ENCODE measurements at places on chromosomes 13 and 19.
A peak's percentile ranks its signal among the peaks of the same experiment; 100 is the strongest.

GRCh38 chr13:95781016-95781415 is 104.1 kb downstream of the DNAJC3 start:
- DNase-seq = no peak

DNA sequence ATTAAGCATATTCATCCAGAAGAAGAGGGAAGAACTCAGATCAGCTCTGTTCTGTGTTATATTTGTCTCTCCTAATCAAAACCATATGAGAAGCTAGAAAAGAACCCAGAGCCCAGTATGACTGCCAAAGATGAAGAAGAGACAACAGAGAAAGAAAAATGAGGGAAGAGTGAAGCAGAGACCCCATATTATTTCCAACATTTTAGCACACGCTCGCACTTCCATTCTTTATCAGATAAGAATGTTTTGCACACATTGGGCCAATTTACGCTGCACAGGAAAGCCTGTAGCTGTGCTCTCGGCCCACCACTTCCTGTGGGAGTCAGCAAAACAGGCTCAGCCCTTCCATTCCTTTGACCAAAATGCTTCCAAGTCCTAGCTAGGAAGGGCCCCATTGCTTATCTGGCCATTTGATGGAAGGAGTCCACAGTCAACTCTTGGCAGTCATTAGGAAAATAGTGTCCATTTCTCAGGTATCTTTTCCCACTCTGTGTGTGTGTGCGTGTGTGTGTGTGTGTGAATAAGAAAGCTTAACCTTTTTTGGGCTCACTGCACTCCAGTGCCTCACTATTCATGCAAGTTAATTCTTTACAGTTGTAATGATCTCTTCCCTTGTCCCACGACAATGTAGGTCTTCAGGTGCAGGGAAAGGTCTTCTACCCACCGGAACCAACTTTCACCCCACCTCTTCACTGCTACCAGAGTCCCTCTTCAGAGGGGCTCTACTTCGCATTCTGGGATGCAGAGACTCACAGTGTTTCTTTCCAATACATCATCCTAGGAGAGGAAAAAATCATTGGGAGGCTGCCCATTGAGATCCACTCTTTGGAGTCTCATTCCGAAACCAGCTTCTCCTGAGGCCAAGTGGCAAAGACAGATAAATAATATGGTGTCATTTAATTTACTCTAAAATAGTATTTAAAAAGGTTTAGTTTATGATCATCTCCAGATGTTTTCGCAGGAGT is 237.5 kb downstream of the COG6 start:
- DNase-seq = no peak

DNA sequence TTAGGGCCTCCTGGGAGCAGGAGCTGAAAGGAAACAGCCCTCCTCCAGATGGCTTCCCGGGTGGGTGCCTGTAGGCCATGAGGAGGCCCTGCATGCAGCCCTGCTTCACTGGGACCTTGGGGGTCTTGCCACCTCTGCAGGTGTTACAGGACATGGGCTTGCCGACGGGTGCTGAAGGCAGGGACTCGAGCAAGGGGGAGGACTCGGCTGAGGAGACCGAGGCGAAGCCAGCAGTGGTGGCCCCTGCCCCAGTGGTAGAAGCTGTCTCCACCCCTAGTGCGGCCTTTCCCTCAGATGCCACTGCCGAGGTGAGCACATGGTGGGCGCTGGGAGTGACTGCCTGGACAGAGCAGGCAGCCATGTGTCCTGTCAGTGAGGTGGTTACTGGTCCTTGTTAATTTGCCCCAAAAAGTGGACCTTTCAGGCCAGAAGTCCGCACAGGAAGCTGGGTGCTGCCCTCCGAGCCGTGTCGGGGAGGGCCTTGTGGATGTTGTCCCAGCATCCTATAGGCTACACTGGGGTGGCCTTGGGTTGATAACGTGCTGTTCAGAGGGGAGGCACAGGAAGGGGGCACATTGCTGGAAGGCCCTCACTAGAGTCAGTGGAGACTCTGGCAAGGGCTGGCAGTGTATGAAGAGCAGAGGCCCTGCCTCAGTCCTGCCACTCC is 18.7 kb upstream of the QTRT1 start:
- no peak for DNase-seq

- DNase-seq = no peak
These were observed 134.0 kb downstream of the KCNRG start for GRCh38 chr13:50149214-50149613.

- DNase-seq = no peak
These were observed 205.7 kb downstream of the ZIC5 start for GRCh38 chr13:99765869-99766268.

DNA sequence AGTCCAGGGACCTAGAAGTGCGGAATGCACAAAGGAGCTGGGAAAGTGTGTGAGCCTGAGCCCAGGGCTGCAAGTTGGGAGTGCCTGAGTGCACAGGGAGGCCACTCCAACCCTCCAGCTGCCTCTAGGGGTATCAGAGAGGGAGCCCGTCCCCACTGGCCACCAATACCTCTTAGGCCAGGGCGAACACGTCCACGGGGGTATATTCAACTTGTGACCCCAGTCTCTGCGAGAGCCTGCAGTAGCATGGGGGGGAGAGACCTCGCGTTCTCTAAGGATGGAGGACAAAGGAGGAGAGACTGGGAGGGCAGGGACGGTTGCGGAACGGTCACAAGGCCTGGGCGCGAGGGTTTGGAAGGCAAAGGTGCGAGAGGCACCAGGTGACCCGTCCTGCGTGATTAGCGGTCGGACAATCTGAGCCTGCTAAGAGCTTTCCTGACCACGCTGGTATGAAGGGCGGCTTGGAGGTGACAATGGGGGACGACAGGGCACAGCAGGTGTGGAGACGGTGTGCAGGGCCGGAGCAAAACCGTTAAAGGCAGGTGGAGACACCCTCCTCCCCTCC is 676 bp downstream of the CD320 start:
- peak; percentile 25 for DNase-seq

DNA sequence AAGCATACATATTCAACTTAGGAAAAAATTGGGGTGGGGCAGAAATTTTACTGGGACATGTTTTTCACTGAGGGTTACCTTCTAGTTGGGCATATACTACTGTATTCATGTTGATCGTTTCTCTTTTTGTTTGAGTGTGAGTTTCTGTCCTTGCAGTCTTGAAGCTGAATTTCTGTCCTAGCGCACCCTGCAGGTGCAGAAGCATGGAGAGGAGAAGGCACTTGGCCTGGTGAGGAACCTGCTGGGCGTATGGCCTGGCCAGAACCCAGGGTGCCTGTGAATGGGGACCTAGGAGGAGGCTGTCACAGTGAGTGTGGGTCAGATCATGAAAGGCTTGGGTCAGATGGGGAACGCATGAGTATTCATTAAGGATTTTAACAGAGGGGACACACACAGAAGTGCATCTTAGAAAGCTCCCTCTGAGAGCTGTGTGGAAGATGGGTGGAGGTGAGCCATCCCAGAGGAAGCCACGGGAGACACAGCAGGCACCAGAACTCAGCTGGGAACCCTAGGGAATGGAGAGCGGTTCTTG is 36.8 kb downstream of the SERP2 start:
- DNase-seq = no peak

- DNase-seq = no peak
These were observed 3.1 kb upstream of the BCL3 start for GRCh38 chr19:44745341-44745831.

DNA sequence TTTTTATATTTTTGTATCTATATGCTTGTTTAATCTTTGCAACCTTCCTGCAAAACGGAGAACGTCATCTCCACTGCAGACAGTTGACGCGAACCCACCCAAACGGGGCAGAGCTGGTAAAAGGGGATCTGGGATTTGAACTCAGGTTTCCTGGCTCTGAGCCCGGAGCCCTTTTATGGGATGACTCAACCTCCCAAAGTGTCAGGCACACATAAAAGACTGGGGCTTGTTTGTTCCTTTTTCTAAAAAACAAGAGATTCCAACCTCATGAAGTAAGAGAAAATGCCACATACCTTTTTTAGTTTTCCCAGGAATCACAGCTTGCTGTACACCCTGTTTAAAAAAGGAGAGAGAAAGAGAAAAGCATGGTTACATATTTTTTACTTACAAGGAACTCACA is 78.9 kb downstream of the GADD45B start:
- no peak for DNase-seq

DNA sequence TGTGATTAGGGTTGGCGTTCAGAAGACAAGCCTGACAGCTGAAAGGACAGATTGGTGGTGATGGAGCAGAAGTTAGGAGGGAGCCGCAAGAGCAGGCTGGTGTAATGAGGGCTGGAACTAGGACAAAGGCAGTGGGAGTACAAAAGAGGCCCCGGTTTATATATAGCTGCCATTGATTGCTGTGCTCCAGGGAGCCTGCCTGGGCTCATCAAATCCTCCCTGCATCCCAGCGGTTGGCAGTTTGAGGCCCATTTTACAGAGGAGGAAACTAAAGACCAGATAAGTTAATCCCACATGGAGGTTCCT is 123.7 kb downstream of the CACNA1A start:
- DNase-seq = no peak

DNA sequence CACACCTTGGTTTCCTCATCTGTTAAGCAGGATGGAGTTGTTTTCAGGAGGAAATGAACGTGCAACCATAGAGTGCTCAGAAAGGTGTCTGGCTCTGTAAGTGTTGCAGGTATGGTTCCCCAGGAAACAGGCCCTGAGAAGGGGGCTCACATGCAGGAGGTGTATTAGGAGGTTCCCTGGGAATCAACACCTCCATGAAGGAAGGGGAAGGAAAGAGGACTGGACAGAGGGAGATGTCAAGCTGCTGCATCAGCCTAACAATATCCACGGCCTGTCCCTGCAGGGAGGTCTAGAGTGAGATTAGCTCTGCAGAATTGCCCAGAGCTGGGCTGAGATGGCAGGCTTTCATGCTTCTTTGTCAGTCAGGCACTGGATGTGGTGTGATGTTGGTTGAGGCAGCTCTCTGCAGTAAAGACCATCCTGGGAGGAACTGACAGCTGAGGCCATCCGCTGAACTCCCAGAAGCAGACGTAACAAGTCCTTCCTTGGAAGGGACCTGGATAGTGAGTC is 373.3 kb downstream of the ZNF536 start:
- no peak for DNase-seq

GRCh38 chr13:38636073-38636472 is 50.8 kb upstream of the FREM2 start:
- DNase-seq = no peak

DNA sequence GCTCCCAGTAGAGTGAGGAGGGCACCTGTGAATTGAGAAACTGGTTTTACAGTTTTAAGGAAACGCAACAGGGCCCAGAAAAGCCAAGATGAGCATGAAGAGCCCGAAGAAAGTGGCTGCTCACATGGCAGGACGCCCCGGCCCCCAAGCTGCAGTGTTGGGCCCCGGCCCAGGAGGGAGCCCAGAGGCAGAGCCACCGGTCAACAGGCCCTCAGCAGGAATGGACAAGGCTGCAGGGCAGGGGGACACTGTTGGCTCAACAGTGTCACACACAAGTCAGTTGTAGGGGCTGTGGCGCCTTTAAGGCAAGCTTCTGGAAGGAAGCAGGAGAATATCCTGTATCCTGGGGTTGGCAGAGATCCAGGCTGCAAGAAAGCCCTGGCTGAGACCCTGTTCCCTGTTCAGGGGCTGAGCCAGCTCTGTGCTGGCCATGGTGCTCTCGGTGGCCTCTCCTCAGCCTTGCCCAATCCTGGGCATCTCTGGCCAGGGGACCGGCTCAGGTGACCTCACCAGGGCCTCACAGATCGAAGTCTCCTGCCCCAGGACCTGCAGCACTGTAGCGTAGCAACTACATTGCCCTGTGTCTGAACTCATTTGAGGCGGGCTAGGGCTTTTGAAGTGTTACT is 28.0 kb downstream of the UPF1 start:
- no peak for DNase-seq

GRCh38 chr13:37929308-37929707 is 59.7 kb upstream of the TRPC4 start:
- DNase-seq = no peak

GRCh38 chr13:91307887-91308286 is 39.6 kb upstream of the MIR17HG start:
- no peak for DNase-seq

GRCh38 chr19:41265395-41266153 is 1.4 kb downstream of the HNRNPUL1 start:
- peak; percentile 26 for DNase-seq

GRCh38 chr13:85557691-85558467 is 241.3 kb downstream of the SLITRK6 start:
- DNase-seq = no peak

GRCh38 chr19:40090241-40091204 is at the start of gene ZNF780A:
Gene ZNF780A, minus strand, starts transcription at chr19:40090943. Its CDS starts 6,190 bp downstream, at chr19:40084753.
- peak; percentile 84 for DNase-seq

DNA sequence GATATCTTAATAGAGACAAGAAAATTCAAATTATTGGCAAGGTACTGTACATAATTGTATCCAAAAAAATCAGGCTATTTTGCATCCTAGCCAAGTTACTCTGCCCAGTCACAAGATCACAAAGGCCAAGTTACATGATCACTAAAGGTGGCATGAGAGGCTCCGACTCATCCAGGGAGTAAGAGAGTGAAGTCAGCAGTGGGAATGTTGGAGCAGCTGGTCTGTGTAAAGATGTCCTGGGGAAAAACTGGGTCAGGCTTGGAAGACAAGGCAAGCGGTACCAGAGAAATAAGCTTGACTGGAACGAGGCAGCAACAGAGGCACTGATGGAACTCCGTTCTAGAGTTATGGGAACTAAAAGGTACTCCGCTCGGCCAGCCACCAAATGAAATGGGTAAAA is 50.2 kb upstream of the PSG2 start:
- DNase-seq = no peak

- no peak for DNase-seq
These were observed 24.2 kb downstream of the NEK5 start for GRCh38 chr13:52104624-52105023.

DNA sequence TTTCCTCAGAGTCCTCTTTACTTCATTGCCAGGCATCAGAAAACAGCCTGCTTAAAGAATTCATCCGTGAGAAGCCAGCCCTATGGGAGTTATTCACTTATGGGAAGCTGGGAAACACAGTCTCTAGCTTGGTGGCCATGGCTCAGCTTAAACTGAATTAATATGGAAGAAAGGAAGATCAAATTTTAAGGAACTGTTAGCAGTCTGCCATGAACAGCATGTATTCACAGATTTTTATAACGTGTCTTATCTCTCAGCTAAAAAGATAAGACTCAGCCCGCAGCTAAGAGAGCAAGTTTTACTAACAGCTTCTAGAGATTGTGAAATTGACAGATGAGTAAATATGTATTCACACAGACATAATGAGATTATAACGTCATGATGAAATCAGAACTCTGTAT is 253.7 kb upstream of the RXFP2 start:
- peak; percentile 25 for DNase-seq

- peak; percentile 83 for DNase-seq
These were observed 95.2 kb downstream of the ELF1 start for GRCh38 chr13:40923867-40924266.

- peak; percentile 25 for DNase-seq
These were observed 555 bp downstream of the SCAF1 start for GRCh38 chr19:49642492-49643035.

DNA sequence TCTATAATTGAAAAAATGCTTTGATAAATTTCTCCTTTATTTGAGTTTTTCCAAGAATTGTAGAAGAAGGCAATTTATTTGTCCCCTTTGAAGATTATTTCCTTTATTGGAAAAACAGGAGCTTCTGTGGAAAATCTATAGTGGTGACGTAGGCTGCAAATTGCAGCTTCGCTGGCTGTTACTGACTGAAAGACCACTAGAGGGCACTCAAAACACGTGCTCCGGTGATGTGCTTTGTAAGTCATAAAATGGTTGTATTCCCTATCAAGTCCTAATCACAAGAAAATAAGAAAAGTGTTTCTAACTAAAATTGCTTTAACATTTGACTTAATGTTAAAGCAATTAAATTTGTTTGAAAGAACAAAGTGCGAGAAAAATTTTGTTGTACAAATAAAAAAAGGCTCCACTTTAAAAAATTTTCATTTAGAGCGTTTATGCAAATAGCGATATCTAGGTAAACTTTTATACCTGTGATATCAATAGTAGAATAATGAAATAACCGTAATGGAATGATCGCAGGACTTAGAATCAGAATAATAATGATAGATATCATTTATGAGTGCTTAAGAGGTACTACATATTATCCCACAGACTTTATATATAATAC is 638.2 kb upstream of the SPRY2 start:
- DNase-seq = peak; percentile 69
